ENCODE measurements at places on chromosomes 7 and 10.

DNA sequence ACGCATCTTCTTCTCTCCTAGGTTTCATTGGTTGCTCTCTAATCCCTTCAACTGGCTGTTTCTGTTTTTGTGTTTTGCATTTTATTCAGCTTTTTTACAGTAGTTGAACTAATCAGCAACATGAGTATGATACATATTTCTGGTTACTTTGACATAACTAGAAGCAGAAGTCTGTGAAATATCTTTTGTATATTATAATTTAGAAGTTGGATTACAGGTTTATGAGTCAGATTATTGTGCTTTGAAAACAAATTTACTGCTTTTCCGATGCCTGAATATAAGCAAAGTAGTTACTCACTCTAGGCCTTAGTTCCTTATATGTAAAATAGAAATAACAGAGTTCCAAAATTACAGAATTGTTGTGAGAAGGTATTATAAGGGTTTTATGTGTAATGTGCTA, 96.2 kb upstream of the MEOX2 start:
- no peak for DNase-seq

- DNase-seq = no peak
These were observed 519.5 kb upstream of the ZWINT start for GRCh38 chr10:56880606-56881005.

GRCh38 chr10:11581213-11581612, 30.2 kb downstream of the USP6NL start:
- no peak for DNase-seq

GRCh38 chr10:44935966-44936295, 23.7 kb upstream of the RASSF4 start:
- DNase-seq = no peak

GRCh38 chr10:124236816-124237215, 143.4 kb upstream of the CHST15 start:
- no peak for DNase-seq

GRCh38 chr7:27689150-27689549, 26.5 kb upstream of the HIBADH start:
- DNase-seq = no peak

- no peak for DNase-seq
These were observed 131.9 kb downstream of the TMEM26 start for GRCh38 chr10:61321041-61321857.

DNA sequence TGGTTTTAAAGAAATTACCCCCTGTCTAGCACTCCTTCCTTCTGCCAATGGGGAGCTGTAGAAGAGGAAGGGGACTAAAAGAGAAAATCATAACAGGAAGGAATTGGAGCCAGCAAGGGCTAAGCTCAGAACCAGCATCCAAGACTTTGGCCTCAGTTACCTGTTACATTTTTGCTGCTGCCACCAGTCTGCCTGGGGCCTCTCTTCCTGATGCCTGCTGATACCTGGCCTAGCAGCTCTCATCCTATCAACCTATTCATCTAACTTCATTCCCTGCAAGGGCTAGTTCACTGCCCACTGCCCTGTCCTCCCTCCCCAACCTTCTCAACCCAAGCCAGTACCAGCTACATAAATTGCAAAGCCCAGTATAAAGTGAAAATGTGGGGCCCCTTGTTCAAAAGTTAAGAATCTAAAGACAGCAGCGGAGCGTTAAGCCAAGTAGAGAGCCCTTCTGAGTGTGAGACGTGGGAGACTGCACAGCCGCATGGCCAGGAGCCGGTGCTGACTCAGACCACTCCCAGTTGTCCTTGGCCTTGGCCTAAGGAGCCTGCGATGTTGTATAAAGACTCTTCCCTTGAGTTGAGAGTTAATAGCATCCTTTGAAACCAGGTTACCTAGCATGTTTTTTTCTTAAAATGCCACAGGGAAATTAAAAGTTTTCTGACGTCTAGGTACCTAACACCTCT, 13.2 kb upstream of the AOC1 start:
- DNase-seq = no peak

DNA sequence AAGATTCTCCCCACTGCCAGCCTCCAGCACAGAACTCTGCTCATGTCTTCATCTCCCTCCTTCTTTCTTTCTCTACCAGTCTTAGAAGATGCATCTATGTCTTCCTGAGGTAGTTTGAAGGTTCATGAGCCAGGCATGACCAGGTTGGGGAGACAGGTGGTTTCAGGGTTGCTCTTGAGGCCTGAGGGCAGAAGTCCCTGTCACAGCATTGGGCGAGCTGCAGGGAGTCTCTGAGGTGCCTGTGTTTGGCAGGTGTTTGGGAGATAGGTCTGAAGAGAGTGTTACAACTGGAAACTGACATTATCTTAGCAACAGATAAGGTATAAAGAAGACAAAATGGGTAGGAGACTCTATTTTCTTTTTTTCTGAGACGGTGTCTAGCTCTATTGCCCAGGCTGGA, 18.7 kb downstream of the PRSS2 start:
- DNase-seq = no peak

- no peak for DNase-seq
These were observed 22.4 kb downstream of the GBF1 start for GRCh38 chr10:102267748-102268147.

GRCh38 chr10:84405662-84406061, 77.3 kb downstream of the CCSER2 start:
- no peak for DNase-seq

- DNase-seq = no peak
These were observed 23.5 kb upstream of the GPR26 start for GRCh38 chr10:123642697-123643096.
